ENCODE measurements at places on chromosomes 2 and 18. TPM values are rescaled to one million over a fixed set of nuclear protein-coding genes. Genes with fewer than 3 reads are reported as not detected.

The FRZB gene
- total RNA-seq, result not detected

The AMER3 gene
- total RNA-seq, result not detected

The GAREM1 gene
- total RNA-seq, result 0.05 TPM

The RUFY4 gene
- total RNA-seq, result 1.8 TPM

The CTLA4 gene
- total RNA-seq, result 245 TPM

- peak; percentile 1 for DNase-seq
Measured at GRCh38 chr18:13257361-13257980, 38.9 kb downstream of the LDLRAD4 start.

DNA sequence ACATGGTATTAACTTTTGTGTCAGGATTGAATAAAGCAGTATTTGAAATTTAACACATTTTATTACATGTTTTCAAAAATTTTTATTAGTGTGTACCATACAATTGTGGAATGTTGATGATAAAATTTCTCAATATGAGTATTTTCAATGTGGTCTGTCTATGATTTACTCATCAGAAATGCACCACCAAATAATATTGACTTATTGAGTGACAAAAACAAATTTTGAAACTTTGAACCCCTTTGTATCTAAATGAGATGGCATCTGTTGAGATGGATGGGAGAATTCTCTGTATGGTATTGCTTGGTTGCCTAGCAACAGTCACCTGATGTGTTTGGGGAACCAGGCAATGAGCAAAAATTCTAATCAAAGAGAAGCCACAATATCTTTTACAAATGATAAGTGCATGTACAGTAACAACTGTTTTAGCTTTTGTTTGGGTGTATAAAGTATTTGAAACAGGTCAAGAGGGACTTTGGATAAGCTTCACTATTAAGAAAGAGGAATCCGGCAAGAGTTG is 400.1 kb downstream of the CCDC85A start:
- DNase-seq, result no peak

DNA sequence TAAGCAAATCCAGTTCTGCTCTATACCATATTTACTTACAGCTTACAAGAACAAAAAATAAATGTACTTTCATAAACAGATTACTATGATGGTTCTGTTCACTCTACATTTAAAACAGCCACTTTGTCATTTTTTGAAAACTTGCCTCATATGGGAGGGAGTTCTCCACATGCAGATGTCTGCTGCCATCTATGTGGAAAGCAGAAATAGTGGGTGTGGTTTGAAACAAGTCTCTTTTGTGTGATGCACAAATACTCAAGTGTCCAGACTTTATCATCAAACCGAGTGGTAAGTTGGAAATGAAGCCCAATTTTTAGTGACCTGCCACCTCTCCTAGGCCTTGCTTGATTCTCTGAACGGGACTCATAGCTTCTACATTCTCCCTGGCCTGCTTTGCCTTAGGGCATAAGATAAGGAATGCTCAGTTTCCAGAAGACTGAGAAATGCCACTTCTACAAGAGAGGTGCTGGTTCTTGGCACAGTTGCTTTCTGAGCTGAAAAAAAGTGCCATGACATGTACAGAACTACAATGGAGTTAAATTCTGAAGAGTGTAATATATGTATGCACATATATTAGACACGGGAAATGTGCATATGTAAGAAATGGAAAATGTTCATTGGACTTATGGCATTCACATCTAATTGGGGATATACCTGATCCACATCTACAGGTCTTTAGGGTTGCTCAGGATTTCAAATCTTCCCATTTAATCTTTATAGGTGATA is 221.0 kb downstream of the SLC8A1 start:
- no peak for DNase-seq

DNA sequence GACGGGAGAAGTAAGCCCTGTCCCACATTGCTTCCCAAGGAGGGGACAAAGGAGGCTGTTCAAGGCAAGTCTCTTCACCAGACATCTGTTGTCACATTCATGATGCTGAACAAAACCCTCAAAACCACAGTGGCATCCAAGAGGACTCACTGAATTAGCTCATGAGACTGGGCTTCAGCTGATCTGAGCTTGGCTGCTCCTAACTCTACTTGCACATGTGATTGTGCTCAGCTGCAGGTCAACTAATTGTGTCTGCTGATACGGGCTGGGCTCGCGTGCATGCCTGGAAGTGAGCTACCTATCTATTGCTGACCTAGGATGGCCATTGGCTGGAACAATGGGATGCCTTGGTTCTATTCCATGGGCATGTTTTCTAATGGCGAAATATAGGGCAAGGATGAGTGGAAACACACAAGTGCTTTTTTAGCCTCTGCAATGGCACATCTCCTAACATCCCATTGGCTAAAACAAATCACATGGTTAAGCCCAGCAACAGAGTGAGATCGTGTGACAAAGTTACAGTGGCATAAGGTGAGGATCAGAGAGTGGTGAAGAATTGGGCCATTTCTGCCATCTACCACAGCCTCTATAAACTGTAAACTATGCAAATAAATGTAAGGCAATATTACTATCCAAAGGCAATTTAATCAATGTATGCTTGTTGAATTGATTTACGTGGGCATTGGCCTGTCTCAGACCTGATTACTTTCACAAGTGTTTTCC is 52.9 kb upstream of the CAPN13 start:
- no peak for DNase-seq

DNA sequence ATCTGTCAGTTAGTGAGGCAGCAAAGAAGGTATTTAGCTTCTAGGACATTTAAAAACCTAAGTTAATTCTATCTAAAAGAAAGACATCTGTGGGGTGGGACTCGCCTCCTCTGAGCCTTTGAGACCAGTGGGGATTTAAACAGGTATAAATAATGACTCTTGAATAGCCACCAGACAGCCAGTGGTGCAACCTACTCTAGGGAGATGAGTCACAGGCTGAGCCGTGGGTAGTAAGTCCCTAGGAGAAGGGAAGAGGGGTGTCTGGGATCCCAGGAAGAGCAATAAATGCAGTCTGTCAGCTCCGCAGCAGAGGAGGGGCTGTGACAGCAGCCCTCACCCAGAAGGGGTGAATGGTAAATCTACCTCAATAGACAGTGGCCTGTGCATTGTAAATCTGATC is 43.1 kb upstream of the GALNT3 start:
- no peak for DNase-seq

- no peak for DNase-seq
Measured at GRCh38 chr18:76524900-76525698, 30.1 kb upstream of the ZNF516 start.

DNA sequence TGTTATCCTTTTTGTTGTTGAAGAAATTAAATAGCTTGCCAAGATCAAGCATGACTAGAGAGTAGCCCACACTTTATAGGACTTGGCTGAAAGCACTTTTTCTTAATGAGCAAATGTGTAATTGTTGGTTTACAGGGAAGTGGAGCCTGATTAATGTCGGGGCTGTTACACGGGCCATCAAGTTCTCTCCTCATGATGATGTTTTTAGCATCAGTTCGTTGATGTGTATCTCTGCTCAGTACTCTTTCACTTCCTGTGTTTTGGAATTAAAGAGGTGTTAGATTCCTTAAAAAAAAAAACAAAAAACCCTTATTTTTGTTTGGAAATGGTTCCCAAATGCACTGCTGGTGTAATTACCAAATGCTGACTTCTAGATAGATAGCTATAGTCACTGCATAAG is 114.2 kb downstream of the PTPRM start:
- no peak for DNase-seq

All from activated CD4-positive, alpha-beta memory T cell treated with anti-CD3 and anti-CD28 coated beads for 36 hours (primary cell).